ENCODE measurements at places on chromosomes 11 and 22.
A peak's percentile ranks its signal among the peaks of the same experiment; 100 is the strongest.

DNA sequence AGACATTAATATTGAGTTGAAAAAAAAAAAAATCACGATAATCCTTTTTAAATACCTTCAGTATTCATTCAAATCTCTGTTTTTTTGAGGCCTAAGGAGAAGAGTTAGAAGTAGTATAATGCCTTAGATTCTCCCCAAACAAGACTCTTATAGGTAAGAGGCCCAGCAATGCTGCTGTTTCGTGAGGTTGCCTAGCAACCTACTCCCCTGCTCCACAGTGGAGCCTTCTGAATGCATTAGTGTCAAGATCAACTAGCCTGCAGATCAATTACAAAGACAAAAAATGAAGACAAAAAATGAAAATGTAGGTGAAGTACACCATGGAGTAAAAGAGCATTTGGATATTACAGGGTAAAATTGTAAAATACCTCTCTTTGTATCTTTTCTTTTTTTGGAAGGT, 229.8 kb upstream of the LUZP2 start:
- DNase-seq, result no peak

DNA sequence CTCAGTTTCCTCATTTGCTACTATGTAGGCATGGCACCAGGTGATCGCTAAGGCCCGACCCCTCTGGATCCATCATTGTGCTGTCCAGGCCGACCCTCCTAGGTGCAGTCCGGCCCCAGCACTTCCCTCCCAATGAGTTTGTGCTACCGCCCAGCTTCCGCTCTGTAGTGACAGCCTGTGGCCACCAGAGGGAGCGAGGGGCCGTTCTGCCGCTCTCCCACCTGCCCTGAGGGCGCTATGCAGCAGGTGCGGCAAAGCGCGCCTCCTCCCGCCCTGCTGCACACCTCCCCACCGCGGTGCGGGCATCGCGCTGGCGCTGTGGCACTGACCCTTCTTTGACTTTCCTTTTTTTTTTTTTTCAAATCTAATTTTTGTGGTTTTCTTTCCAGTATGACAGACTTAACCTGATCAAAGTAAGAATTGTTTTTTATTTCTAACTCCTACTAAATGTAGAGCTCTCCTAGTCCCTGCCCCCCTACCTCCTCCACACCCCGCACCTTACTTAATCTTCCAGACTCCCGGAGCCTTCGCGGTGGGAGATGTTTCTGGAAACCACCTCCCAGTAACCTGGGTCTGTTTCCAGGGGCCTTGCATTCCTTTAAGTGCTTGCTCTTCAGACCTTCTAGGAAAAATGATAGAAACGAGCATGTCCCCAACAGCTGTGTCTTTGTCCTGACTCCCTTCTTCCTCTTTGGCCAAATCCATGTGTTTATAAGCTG, 73.7 kb downstream of the SCN3B start:
- peak; percentile 61 for DNase-seq

GRCh38 chr11:125330462-125331325, 165.4 kb downstream of the FEZ1 start:
- no peak for DNase-seq

DNA sequence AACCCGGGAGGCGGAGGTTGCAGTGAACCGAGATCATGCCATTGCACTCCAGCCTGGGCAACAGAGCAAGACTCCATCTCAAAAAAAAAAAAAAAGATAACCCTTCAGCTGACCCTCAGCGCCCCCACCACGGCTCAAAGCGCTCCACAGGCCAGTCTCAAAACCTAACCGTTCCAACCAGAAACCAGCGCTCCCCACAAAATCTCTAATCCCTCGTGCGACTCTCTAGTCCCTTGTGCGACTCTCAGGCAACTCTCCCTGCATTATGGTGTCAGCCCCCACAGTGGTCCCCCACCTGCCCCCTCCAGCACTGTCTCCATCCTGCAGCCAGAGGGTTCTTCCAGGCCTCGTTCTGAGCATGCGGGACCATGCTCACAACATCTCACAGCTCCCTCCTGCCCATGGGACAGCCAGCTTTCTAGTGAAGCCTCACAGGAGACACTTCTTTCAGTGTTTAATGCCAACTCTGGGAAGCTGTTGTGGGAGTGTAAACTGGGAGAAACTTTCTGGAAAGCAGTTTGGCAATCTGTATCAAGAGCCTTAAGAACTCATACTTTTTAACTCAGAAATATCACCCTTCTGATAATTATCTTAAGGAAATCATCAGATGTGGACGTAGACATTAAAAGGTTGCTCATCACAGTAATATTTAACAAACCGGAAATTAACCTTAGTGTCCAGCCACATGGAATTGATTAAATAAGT, 4.2 kb upstream of the RASGRP2 start:
- no peak for DNase-seq

DNA sequence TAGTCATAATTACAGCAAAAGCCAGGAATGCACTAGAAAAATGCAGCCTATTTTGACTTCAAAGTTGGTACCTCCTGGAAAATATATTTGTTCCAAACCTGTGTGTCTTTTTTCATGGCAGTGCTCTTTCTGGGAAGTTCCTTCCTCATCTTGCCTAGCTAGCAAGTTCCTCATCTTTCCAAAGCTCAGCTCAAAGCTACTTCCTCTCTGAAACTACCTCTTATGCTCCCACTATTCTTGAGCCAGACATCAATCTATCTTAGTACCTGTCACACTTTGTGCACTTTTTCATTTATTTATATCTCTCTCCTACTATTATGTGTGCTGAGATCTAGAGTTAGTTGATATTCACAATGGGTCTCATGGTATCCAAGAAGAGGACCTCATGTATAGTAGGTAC, 191.6 kb upstream of the CCDC90B start:
- DNase-seq, result no peak

Data from stimulated activated CD4-positive, alpha-beta T cell treated with anti-CD3 and anti-CD28 coated beads, Interleukin-2, amount 100 ng/mL, for 48 hours (primary cell).